ENCODE measurements at places on chromosomes 3 and 15.

GRCh38 chr3:157979022-157979421 is 127.2 kb downstream of the SHOX2 start:
- no peak for DNase-seq

GRCh38 chr3:42709621-42710020 is 7.0 kb upstream of the HHATL start:
- DNase-seq = no peak

DNA sequence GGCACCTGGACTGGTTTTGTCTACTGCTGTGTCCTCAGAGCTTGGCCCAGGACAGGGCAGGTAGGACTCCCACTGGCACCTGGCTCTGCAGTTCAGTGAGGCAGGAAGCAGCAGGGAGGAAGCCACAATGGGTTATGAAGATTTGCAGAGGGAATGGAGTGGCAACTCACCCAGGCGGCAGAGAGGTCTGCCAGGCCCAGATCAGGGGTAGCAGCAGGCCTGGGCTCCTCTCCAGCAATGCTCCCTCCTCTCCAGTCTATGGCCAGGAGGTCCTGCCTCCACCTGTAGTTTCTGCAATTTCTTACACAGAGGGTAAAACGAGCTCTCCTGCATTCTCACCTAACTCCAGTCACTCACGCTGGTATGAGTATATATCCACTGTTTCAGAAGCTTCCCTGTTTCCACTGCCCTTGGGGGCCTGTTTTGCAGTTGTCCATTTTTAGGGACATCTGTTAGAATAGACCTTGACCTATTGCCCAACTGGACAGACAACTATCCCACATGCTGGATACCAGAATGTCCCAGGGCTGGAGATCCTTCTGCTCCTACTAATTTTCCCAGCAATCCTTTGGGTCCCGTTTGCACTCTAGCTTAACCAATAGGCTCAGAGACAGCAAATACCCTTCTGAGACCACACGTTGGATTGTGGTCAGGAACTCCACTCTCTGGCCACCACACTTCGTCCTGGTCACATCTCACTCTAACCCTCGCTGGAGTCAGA is 35.2 kb downstream of the HMCES start:
- no peak for DNase-seq

- no peak for DNase-seq
These were observed 575.5 kb upstream of the KCNMB2 start for GRCh38 chr3:177960722-177961121.

- DNase-seq = no peak
These were observed 7.8 kb upstream of the WNT7A start for GRCh38 chr3:13887495-13888300.

- DNase-seq = no peak
These were observed 351.1 kb downstream of the OCA2 start for GRCh38 chr15:27747997-27748396.

DNA sequence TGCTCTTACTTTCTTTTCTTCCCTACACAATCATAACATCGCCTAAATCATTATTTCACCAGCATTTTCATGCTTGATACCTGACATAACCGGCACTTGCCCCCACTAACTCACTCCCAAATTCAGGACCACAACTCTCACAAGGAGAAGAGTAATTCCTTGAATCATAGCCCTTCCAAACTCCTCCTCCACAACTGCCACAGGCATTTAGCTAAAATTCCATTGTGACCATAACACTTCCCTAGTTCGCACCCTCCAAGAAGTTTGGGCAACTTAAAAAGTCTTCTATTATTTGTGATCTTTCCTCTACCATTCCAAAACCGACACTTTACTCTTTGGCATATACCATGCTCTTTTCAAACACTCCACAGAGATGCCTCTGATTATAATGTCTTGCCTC is 59.4 kb upstream of the XRN1 start:
- no peak for DNase-seq

- peak; percentile 8 for DNase-seq
These were observed at the start of gene HTR3D for GRCh38 chr3:184031187-184031792. Gene HTR3D, plus strand, starts transcription at chr3:184031742. Its CDS starts 0 bp downstream, at chr3:184031742.

DNA sequence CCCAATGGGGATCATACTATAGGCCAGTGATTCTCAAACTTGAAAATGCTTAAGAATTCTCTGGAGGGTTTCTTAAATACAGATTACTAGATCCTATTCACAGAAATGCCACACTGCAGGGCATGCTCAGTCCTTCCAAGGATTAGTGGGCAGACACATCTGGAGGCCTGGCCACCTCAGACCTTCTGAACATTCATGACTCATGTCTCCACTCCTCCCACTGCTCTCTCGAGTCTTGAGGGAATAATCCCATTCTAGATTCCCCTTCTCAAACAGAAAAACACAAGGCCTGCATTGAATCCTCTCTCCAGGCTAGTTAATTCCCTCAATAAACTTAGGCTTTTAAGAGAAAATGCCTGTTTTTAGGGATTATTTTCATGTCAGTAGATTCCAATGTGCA is 22.1 kb downstream of the ZNF621 start:
- DNase-seq = no peak

- DNase-seq = no peak
These were observed 445.3 kb downstream of the OTOL1 start for GRCh38 chr3:161941891-161942290.

DNA sequence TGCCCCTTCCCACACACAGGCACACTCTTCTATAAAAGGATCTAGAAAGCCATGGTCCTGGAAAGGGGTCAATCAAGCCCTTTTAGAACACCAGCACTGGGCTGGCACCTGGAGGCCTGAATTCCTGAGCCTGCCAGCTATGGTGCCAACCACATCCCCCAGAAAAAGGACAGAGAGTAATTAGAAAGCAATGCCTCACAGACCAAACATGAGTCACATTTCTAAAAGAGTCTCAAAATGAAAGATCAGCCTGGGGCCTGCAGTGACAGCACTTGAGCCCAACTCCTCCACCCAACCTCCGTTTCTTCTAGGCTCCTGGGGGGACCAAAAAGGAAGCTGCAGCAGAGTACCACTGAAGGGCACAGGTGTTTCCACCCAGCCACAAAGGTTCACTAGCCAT is 14.1 kb downstream of the MYLK start:
- no peak for DNase-seq

DNA sequence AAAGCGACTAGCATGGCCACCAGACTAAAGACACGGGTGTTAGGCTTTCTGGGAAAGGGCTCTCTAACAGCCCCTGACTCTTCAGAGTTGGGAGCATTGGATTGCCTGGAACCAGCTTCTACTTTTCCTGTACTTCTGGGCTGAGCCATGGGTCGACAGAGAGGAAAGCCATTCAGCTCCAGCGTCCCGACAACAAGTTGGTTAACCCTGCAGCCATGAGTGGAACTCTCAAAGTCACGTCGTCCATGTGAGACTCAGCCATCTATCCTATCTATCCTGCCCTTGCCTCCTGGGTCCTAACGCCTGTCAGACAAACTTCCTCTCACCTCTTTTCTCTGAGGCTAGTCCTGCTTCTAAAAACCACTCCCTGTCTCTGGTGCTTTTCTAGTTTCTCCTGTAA is 32.6 kb upstream of the TBC1D5 start:
- DNase-seq = no peak

GRCh38 chr3:47265725-47266428 is 16.7 kb downstream of the KIF9 start:
- no peak for DNase-seq

DNA sequence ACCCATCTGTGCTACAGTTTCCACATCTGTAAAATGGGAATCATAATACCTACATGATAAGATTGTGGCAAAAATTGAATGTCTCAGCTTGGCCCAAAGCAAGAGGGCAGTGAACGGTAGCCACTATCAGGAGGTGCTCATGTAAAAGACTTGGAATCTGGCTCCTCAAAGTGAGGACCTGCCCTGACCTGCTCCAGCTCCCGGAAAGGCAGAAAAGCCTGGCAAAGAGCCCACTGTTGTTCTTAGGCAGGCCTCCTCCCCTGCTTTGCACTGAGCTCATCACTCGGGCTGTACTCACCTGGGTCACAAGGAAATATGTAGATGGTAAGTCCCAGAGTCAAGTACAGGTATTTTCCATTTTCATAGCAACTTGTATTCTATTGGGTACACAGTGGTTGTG is 250.7 kb upstream of the TBL1XR1 start:
- no peak for DNase-seq

- DNase-seq = no peak
These were observed 7.5 kb downstream of the ABTB1 start for GRCh38 chr3:127680146-127680661.

DNA sequence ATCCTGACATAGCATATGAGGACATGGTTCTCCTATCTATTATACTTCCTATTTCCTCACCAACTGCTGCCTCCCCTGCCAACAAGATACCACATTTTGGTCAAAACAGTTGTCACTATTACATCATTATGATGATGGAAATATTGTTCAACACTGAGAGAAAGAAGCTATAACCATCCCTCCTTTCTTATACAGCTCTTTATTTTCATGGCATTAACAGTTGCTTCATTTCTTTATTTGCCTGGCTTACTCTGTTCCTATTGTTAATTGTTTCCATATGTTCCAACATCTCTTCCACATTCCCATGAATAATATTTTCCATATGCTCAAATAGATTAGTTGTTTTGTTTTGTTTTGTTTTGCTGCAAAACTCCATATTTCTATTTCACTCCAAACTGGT is 40.8 kb upstream of the FILIP1L start:
- DNase-seq = no peak

GRCh38 chr3:187983484-187984124 is 170.4 kb upstream of the LPP start:
- DNase-seq = no peak

- no peak for DNase-seq
These were observed 11.2 kb downstream of the ATP2B2 start for GRCh38 chr3:10494180-10494579.

DNA sequence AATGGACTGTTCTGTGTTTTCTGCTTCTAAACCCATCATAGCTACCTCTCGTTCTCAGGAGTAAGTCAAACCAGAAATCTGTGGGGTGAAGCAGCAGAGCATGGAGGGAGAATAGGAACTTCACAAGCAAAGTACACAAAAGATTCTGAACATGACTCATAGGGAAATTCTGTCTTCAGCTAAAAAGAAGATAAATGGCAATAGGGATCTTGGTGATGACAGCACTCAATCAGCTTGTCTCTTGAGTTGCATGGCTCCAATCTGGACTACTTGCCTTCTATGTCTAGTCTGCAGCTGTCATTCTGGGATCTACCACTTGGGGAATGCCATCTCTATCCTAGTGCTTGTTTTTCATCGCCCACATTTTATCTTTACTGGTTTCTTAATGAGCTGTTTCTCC is 13.5 kb upstream of the GRAMD1C start:
- peak; percentile 57 for DNase-seq

DNA sequence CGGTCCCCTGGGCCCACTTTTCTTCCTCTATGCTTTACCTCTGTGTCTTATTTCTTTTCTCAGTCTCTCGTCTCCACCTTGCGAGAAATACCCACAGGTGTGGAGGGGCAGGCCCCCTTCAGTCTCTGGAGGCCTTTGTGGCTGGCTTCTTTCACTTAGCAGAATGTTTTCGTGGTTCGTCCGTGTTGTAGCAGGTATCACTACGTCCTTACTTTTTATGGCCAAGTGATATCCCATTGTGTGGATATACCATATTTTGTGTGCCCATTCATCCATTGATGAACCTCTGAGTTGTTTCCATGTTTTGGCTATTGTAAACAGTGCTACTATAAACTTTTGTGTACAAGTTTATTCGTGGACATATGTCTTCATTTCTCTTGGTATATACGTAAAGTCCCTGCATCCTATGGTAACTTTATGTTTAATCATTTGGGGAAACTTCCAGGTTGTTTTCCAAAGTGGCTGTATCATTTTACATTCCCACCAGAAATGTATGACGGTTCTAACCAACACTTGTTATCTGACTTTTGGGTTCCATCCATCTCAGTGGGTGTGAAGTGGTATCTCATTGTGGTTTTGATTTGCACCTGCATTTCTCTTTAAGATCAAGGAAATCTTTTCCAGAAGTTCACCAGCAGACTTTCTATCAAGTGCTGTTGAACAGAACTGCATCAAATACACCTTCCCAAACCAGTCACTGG is 5.6 kb downstream of the PIGZ start:
- DNase-seq = no peak

- DNase-seq = peak; percentile 12
These were observed 7.2 kb upstream of the MUC13 start for GRCh38 chr3:124941771-124942170.

DNA sequence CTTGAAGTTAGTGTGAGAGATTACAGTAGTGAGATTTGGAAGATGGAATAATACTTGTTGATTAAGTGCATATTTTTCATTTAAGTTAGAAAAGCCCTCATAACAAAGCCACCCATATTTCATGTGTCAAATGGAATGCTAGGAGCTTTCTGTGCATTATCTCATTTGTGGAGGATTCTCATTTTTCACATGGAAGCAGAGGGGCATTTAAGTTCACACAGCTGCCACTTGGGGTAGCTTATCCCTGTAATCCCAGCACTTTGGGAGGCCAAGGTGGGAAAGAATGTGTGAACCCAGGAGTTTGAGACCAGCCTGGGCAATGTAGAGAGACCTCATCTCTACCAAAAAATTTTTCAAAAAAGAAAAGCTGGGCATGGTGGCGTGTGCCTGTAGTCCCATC is 55.2 kb downstream of the RAB7A start:
- no peak for DNase-seq

DNA sequence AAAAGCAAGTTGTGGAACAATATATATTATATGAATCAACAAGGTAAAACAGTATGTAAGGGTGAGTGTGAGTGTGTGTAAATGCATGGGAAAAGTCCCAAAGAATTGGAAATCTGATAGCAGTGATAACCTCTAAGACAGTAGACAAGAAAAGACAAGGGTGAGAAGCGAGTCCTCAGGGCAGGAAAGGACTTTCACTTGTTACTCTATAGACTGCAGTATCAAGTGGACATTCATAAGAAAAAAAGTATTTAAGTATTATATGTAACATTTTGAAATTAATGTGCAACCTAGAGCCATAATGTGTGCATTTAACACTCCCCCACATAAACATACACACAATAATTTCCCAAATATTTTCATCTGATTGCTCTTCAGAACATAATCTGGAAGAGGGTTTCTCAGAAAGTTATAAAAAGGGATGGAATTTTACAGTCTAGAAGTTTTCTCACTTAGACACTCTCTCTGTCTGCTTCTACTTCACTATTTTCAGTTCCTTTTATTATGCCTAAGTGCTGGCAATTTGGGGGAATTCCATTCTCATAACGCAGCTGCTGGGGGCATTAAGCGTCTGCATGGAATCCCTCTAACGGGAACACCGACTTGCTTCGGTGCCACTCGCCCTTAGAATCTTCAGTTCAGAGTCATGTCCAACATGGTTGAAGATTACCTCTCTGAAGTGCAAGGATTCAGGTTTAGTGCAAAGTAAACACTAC is 50.0 kb upstream of the CDIN1 start:
- DNase-seq = no peak

GRCh38 chr3:32175607-32176197 is 62.8 kb upstream of the CMTM8 start:
- DNase-seq = peak; percentile 71

- no peak for DNase-seq
These were observed 332.6 kb downstream of the LSAMP start for GRCh38 chr3:116112696-116113095.

- DNase-seq = no peak
These were observed 27.6 kb downstream of the ZNF589 start for GRCh38 chr3:48268381-48268935.

- peak; percentile 52 for DNase-seq
These were observed 539 bp upstream of the MGLL start for GRCh38 chr3:127822682-127823425.

GRCh38 chr3:50213373-50213772 is 8.3 kb downstream of the SLC38A3 start:
- DNase-seq = no peak

All from inflammatory macrophage treated with lipopolysaccharide for 4 hours (primary cell).